Activated naive CD4-positive, alpha-beta T cell treated with anti-CD3 and anti-CD28 coated beads, Interleukin-2, amount 50 U/mL, for 72 hours (primary cell): ENCODE measurements at places on chromosomes 3 and 15. TPM values are rescaled to one million over a fixed set of nuclear protein-coding genes. Genes with fewer than 3 reads are reported as not detected.

GRCh38 chr15:81264072-81264857 lies 59.7 kb downstream of the STARD5 start:
- no peak for DNase-seq

- no peak for DNase-seq
These were observed 77.5 kb upstream of the RNF7 start for GRCh38 chr3:141660614-141660947.

- no peak for DNase-seq
These were observed 148.4 kb downstream of the PGPEP1L start for GRCh38 chr15:98859149-98859548.

DNA sequence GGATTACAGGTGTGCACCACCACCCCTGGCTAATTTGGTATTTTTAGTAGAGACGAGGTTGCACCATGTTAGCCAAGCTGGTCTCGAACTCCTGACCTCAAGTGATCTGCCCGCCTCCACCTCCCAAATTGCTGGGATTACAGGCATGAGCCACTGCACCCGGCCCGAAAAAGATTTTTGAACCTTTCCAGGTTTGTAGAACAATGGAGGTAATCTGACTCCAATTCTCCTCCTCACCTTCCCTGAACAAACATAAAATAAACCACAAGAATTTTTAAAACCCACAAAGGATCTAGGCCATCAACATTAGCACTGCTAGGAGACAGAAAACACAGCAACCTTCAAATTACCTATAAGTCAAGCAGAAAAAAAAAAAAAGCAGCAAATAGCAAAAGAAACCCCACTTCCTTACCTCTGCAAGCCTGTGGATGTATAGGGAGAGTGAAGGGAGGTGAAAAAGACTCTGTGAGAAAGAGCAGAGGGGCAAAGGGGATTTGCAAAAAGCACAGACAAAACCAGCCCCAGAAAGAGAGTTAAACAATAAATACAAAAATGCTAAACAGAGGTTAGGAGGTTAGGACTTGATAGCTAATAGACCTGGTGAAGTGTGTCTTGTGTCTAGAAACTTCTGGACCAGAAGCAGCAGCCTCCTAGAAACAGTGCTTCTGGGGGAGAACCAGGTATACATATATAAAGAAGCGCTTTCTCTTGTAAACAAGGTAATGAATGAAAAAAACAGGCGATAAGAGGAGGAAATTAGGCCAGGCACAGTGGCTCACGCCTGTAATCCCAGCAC lies 32.1 kb downstream of the TFDP2 start:
- no peak for DNase-seq

Gene B2M
- 4,139 TPM for total RNA-seq
